ENCODE measurements at places on chromosomes 4 and X.

GRCh38 chrX:149131774-149132173 lies 373.3 kb downstream of the IDS start:
- DNase-seq: no peak

- DNase-seq: no peak
Observed at GRCh38 chrX:43551590-43551989, 104.5 kb upstream of the MAOA start.

- DNase-seq: no peak
Observed at GRCh38 chr4:8394061-8394519, 46.4 kb downstream of the ACOX3 start.

DNA sequence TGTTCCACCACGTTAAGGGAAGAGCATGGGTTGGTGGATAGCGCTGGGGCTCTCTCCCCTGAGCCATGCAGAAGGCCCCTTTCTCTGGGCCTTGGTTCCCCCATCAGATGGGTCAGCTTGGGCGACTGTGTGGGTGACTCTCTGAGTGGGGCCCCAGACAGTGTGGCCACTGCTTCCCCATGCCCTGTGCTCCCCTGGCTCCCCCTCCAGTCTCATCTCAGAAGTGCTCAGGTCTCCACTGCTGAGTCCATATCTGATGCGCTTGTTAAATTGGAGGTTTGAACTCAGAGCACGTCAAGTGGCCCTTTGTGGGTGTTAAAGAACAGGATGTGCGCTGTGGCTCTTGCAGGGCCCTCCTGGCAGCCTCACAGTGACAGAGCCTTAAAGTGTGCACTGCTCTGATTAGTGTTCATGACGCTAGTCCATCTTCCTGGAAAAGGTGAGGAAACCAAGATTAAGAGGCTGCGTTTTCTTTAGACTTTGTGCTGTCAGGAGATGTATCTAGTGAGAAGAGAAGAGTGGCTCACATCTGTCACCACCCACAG lies 59.8 kb downstream of the NELFA start:
- DNase-seq: no peak

- DNase-seq: no peak
Observed at GRCh38 chr4:114694770-114695169, 96.2 kb downstream of the UGT8 start.

DNA sequence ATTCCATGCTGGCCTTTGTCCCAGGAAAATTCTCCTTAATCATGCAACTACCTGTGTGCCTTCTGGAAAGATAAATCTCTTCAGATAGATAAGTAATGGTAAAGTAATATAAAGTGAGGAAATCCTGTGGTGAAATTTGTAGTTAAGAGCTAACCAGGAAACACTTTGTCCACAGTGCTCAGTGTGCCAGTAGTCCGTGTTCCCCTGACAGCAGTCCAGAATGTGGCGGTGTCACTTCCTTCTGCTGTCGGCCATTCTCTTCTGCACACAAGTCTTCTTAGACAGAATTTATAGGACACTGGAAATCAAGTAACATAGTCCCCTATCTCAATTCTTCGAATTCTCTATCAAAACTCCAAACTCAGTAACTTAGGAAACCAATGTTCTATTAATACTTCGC lies 5.7 kb upstream of the CXXC4 start:
- DNase-seq: no peak

- no peak for DNase-seq
Observed at GRCh38 chr4:148204171-148204570, 238.0 kb downstream of the NR3C2 start.

DNA sequence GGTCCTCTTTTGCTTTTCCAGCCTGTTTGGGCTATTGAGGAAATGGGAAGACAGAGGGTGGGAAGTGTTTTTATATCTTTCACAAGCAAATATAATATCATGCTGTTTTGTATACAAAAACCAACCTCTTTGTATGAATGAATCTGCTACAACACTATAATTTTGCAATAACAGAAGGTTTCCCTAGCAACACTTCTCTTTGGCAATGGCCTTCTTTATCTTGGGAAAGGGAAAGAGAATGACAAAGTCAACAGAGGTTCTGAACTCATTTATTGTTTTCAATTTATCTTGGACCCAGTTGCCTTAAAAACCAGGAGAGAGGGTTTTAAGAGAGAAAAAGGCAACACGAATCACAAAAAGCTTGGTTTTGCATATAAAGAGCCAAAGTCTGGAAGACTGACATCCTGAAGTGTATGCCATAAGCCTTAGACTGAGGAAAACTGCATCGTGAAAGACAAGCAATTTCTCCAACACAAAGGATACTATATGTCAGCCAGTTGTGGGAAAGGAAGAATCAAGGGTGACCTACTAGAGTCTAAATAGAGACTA lies 121.8 kb upstream of the FAM241A start:
- DNase-seq: no peak

DNA sequence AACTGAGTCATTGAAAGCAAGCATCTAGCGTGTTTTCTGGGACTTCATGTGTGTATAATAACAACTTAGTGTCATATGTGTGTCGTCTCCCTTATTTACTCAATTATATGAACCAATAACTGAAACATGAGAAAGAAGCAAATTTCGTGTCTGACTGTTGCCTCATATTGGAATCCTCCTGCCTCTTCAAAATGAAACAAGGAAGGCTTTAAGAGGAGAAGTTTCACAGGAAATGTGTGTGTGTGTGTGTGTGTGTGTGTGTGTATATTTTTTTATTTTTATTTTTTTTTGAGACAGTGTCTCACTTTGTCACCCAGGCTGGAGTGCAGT lies 145.8 kb upstream of the SFRP2 start:
- no peak for DNase-seq

GRCh38 chr4:23290656-23291055 lies 597.9 kb downstream of the GBA3 start:
- no peak for DNase-seq

GRCh38 chrX:40109288-40110008 lies 11.7 kb upstream of the BCOR start:
- no peak for DNase-seq

GRCh38 chr4:140246216-140246615 lies 92.2 kb upstream of the MAML3 start:
- no peak for DNase-seq

GRCh38 chr4:8294036-8294435 lies 24.5 kb downstream of the HTRA3 start:
- DNase-seq: no peak

GRCh38 chrX:13764765-13765164 lies 30.2 kb downstream of the OFD1 start:
- no peak for DNase-seq

- DNase-seq: no peak
Observed at GRCh38 chr4:82774711-82775171, 23.9 kb downstream of the SCD5 start.

- peak; percentile 48 for DNase-seq
Observed at GRCh38 chr4:26081795-26082498, 167.9 kb downstream of the SMIM20 start.

- DNase-seq: no peak
Observed at GRCh38 chrX:67749536-67749935, 205.7 kb downstream of the AR start.

DNA sequence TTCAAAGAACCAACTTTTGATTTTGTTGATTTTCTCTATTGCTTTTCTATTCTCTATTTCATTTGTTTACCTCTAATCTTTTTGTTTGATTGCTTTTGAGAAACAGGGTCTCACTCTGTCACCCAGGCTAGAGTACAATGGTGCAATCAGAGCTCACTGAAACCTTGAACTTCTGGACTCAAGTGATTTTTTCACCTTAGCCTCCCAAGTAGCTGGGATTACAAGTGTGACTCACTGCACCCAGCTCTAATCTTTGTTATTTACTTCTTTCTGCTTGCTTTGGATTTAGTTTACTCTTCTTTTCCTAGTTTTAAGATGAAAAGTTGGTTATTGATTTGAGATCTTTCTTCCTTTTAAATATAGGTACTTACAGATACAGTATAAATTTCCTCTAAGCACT lies 26.2 kb downstream of the RAB9B start:
- no peak for DNase-seq

DNA sequence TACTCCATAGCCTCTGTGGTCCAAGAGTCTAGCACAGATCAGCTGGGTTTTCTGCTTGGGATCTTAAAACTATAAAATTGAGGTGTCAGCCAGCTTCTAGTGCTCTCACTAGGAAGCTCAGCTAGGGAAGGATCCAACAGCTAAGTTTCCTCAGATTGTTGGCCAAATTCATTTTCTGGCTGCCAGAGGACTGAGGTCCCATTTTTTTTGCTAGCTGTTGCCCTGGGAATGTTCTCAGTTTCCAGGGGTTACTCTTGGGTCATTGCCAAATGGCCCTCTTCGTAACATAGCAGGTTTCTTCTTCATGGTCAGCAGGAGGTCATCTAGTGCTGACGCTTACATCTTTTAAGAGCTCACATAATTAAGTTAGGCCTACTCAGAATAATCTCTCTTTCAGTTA lies 2178.2 kb downstream of the ARAP2 start:
- DNase-seq: no peak

- DNase-seq: no peak
Observed at GRCh38 chr4:3872834-3873313, 106.7 kb downstream of the ADRA2C start.

DNA sequence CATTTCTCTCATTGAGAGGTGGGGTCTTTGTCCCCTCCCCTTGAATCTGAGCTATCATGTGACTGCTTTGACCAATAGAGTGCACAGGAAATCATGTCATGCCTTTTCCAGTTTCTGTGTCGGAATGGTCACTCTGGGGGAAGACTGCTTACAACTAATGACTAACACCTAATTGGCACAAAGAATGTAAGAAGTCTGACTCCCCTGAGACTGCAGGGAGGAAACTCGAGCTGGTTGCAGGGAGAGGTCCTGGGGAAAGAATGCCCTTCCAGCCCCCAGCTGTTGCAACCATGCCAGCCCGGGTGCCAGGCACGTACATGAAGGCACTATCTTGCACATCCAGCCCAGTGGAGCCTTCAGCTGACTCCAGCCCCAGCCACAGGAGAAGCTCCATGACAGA lies 254.2 kb downstream of the DHX15 start:
- DNase-seq: no peak

GRCh38 chr4:94486372-94486801 lies 34.6 kb downstream of the PDLIM5 start:
- no peak for DNase-seq

- DNase-seq: no peak
Observed at GRCh38 chr4:98399915-98400314, 138.7 kb downstream of the RAP1GDS1 start.

- no peak for DNase-seq
Observed at GRCh38 chr4:1323635-1324442, 23.2 kb upstream of the UVSSA start.

- no peak for DNase-seq
Observed at GRCh38 chr4:39528061-39528465, 824 bp upstream of the UGDH start.

DNA sequence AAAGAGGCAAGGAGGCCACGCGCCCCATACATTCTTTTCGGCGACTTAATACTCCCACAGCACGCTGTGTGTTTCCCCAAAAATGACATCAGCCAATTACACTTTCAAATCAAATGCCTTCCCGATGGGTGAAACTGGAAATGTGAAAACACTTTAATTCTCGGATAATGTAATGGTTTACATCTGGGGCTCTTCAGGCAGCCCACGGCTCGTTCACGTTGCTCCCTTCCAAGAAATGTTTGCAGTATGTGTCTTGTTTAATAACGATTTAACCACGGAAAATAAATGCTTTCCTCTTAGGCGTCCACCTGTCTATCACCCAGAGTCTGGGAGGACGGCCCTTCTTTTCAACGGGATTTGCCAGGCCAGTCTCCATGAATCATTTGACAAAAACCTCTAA lies 272.5 kb downstream of the SHOX start:
- no peak for DNase-seq

DNA sequence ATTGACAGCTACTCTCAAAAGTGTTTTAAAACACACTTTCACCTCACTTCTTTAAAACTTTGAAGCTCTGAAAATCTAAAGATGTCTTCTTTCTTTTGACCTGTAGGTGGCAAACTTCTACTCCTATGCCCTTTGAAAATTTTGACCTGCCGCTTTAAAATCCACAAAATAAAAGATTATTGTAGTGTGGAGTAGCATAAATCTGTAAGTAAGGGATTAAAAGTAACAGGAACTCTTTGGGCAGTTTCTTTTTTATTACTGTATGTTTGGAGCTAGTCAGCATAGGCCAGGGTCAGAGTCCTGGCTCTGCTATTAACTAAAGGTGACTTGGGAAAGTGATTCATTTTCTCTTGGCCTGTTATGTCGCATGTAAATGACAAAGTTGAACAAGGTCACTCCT lies 25.5 kb downstream of the BBS12 start:
- DNase-seq: peak; percentile 16

DNA sequence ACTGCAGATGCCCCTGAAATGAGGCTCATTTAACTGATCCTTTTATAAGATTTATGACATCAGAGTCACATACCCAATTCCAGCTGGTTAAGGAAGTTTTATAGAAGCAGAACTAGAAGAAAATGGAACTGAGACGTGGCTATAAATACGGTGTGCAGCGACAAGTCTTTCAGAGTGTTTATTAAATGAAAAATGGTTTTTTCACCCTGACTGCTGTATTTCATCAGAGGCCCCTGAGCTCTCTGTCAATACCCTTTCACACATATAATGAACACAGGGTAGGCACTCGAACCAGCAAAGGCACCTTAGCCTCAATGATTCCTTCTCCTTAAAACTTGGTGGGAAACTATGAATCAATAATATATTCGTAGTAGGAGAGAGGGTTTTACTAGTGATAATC lies 380.8 kb upstream of the ANXA10 start:
- no peak for DNase-seq

GRCh38 chrX:35711281-35711680 lies 86.9 kb upstream of the MAGEB16 start:
- DNase-seq: no peak

DNA sequence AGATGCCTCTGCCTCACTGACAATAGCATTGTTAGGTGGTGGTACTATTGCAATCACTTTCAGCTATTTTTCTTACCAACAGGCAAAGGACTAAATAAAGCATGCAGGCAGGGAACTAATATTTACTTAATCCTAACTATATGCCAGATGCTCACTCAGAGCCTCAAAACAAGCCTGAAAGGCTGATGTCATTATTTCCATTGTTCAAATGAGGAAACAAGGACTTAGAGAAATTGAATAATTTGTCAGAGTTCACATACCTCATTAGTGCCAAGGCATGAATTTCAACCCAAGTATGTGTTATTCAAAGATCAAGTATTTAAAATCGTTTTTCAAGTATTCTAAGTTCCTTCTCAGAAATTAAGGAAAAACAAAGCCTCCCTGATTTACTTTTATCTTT lies 374.9 kb upstream of the TECRL start:
- no peak for DNase-seq

DNA sequence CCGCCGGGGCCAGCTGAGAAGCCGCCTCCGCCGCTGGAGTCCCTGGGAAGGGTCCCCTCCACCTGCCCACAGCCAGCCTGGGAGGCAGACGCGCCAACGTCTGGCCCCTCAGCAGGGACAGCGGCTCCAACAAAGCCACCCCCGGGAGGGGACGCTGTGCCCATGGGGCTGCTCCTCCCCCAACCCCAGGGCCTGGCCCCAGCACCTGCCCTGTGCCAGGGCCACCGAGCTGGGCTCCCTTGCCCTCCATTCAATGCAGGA lies 6.1 kb upstream of the HMX1 start:
- no peak for DNase-seq

GRCh38 chrX:12159799-12160198 lies 21.5 kb downstream of the FRMPD4 start:
- no peak for DNase-seq

Measured in CD4-positive, alpha-beta T cell treated with Interleukin-6 at 100 ng/mL for 8 hours (primary cell).